ENCODE measurements at places on chromosomes 12 and 14.

- DNase-seq, result no peak
Observed at GRCh38 chr12:14910090-14910915, 24.6 kb upstream of the MGP start.

GRCh38 chr14:101489092-101489760, 72.1 kb upstream of the DIO3 start:
- DNase-seq, result no peak

GRCh38 chr12:71768900-71769299, 14.2 kb downstream of the RAB21 start:
- DNase-seq, result no peak

DNA sequence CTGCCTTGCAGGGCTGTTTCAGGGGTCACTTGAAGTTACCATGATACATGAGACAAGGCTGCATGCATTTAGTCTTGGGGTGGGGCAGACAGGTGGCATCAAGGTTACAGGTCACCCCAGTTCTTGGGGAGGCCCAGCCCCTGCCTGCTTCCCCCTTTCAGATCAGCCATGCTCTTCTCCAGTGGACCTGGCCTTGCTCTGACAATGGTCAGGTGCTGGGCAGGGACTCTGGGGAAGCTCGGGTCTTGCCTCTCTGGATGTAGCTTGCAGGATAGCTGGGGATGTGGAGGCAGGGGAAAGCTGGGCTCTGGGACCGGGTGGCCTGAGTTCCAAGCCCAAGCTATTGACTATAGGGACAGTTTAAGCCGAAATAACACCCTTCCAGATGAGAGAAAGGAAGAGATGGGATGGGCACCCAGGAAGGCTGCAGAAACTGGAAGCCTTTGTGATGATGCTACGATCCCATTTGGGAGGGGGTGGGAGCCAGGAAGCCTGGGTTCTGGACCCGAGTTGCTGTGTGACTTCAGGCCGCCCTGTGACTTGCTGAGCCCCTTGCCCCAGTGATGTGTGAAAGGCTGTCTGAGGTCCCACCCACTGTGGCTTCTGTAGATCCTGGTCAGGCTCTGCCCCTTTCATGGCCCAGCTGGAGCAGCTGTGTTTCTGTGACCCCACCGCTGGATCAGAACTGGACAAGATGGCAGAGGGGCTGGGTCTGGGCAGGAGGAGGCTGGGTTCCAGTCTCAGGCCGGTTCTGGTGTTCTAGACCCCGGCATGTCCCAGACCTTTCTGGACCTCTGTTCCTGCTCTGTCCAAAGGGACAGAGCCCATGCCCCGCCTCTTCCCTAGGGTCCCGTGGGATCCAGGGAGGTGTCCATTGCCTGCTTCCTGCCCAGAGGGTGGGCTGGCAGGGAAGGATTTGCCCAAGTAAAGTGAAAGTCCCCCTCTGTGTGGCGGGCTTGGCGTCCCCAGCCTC, 2.1 kb downstream of the TNFAIP2 start:
- DNase-seq, result no peak

DNA sequence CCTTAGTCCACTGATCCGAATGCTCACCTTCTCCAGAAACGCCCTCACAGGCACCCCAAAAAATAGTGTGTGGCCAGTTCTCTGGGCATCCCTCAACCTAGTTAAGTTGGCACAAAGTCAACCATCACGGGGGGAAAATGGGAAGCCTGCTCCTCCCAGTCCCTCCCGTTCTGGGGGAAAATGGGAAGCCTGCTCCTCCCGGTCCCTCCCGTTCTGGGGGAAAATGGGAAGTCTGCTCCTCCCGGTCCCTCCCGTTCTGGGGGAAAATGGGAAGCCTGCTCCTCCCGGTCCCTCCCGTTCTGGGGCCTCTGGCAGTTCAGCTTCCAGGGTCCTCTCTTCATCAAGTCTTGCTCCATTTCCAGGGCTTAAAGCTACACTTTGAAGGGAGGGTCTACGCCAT, 106.1 kb downstream of the RIMBP2 start:
- DNase-seq, result no peak
